ENCODE measurements at places on chromosomes 2 and 18.

- DNase-seq: no peak
These were observed 1.6 kb downstream of the INHBB start for GRCh38 chr2:120347396-120348060.

- no peak for DNase-seq
These were observed 410.1 kb upstream of the TCF4 start for GRCh38 chr18:55998071-55998522.

DNA sequence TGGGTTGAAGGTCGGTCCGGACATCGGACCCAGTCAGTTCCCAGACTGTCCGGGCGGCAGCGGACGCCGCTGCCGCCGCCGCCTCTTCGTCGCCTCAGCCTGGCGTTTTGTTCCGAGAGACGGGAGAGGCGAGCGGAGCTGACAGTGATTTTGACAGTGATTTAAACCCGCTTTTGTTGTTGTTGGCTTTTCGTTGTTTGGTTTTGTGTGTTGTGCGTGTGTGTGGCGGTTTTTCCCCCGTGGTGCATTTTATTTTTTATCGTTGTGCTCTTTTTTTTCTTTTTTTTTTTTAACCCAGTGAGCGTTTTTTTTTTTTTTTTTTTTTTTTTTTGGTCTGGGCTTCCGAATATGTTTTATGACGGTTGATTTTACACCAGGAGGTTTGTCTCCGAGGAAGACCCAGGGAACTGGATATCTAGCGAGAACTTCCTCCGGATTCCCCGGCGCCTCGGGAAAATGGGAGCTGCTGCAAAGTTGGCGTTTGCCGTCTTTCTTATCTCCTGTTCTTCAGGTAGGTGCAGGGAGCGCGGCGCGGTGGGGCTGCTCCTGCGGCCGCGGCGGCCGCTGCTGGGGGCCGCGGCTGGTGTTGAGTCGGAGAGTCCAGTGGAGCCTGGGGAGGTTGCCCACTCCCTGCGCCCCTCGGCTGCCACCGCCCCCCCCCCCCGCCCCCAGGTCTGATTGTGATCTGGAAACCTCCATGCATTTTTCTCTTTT, at the start of gene ACVR2A:
TSS of gene ACVR2A (plus strand) at position 333 of the 714 bp plus-strand sequence. CDS start at position 457, 124 bp downstream.
- DNase-seq: peak; percentile 15

DNA sequence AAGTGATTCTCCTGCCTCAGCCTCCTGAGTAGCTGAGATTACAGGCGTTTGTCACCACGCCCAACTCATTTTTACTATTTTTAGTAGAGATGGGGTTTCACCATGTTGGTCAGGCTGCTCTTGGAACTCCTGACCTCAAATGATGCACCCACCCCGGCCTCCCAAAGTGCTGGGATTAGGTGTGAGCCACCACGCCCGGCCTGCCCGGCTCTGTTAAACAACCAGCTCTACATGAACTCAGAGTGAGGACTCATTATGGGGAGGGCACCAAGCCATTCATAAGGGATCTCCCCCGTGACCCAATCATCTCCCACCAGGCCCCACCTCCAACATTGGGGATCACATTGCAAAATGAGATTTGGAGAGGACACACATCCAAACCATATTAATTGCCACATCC, 8.8 kb downstream of the ATIC start:
- no peak for DNase-seq

DNA sequence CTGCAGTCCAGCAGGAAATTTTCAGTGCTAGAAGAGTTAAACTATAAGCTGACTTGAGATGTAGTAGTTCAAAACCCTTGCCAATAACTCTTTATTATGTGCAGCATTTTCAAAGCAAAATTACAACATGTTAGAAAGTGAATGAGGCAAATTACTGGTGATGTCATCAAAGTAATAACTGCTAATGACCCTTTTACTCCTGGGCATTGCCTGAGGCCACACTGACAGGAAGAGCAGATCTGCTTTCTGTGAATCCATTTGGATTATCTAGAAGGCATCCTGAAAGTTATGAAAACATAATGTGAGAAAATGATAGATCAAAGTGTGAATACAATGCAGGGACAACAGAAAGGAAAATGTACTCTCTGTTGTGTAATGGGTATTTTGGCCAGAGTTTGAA, 139.6 kb upstream of the TRIB2 start:
- no peak for DNase-seq

- DNase-seq: no peak
These were observed 24.5 kb downstream of the BCL2L11 start for GRCh38 chr2:111145103-111145760.

GRCh38 chr2:38668092-38668491, 2.2 kb downstream of the GALM start:
- DNase-seq: no peak

DNA sequence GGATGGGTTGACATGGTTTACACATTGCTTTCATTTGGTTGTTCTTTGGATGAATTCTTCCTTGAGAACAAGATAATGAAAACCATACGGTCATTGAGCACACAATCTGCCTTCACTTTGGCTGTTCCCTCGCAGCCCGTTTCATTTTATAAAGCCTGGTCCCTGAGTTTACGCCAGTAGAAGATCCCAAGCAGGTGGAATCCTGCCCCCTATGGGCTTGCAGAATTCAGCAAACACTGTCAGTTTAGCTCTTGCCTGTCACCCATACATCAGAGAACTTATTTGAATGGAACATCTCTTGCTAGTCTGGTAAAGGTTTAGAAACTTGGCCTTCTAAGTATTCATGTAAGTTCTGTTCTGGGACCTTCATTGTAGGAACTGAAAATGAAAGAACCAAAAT, 666.4 kb upstream of the ZEB2 start:
- DNase-seq: no peak

Measured in HS-5 (cell line).